ENCODE measurements at places on chromosomes 4 and X.
A peak's percentile ranks its signal among the peaks of the same experiment; 100 is the strongest.

DNA sequence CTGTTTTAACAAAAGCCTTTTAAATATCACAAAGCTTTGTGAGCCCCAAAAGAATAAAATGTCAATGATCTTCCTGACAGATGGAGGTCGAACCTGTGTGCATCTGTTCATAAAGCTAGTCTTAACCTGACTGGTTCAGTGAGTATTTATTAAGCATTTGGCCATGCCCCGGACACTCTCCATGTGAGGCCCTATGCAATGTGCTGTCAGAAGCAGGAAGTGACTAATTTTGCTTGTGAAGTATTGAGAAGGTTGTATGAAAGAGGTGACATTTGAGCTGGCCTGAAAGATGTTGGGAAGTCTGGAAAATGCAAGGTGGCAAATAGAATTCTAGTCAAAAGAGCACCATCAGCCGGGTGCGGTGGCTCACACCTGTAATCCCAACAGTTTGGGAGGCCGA, 171.4 kb downstream of the MSL3 start:
- DNase-seq, result no peak

DNA sequence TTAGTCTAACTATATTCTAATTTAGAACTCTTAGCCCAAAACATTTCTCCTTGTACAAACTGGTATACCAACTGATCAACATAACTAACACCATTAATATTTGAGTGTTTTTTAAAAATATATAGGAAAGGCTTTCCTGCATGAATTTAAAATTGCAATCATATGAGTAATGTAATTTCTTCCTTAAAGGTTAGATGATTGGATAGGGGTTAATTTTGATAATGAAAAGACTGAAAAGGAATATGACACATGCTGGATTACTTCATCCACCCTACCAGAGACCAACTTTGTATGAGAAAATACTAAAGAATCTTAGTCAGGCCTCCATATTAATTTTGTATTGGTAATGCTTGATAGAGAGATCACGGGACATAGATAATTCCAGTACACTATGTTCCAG, 25.1 kb upstream of the PLS3 start:
- DNase-seq, result no peak

DNA sequence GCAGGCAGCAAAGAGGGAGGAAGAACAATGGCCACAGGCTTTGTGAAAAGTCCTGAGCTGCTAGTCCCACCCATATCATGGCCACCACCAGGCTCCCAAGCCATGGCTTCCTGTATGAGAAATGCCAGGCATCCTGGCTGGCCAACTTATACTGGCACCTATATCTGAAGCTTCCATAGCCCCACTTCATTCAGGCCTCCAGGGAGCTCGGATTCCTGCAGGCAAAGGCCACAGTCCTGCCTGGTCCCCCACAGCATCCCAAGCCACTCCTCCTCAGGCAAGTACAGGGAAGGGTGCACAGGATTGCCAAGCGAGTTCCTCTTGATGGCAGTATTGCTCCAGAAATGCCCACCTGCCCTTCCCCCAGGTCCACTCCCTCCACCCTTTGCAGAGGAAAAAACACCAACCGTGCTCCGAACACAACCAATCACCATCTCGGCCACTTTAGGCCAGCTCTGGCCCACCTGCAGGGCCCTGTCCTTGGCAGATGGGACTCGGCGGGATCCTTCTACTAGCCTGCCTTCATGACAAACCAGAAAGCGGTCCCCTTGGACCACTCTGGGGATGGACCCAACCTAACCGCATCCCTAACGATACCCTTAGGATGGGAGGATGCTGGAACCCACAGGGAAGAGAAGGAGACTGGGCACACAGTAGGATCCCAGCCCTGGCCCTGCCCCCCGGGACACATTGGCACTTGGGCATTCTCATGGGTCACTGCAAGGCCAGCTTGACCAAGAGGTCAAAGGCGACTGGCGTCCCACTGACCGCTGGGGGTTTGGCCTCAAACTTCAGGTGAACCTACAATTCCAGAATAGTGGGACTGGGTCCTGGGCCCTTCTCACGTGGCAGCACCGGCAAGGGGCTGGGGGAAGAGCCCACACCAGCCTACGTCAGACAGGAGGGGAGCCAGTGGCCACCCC, 220.4 kb upstream of the AGTR2 start:
- no peak for DNase-seq

- DNase-seq, result no peak
These were observed 126.9 kb upstream of the GPRIN3 start for GRCh38 chr4:89434364-89434988.

GRCh38 chr4:157079441-157079840, 3.5 kb downstream of the GLRB start:
- no peak for DNase-seq

DNA sequence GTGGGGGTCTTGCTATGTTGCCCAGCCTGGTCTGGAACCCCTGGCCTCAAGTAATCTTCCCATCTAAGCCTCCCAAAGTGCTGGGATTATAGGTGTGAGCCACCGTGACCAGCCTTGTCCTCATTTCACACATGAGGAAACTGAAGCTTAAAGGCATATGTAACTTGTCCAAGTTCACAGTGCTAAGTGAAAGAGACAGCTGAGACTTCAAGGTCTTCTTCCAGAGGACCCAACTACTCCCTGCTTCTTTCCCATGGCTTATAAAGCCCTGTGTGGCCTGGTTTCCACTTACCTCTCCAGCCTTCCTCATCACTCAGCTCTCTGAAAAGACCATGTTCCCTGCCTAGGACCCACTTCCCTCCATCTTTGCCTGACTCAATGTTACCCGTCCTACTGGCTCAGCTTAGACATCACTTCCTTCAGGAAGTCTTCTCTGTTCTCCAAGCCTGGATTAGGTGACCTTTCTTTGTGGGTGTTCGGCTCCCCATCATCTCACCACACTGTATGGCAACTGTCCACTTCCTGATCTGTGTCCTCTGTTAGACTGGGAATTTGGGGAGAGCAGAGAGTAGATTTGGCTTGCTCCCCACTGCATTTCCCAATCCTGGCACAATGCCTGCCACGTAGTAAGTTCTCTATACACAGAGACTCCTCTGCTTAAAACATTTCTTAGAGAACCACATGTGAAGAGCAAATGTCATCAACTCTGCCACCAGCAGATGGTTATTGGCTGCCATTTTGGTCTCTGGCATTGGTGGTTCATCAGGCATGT, 30.4 kb upstream of the LAMP2 start:
- DNase-seq, result no peak

DNA sequence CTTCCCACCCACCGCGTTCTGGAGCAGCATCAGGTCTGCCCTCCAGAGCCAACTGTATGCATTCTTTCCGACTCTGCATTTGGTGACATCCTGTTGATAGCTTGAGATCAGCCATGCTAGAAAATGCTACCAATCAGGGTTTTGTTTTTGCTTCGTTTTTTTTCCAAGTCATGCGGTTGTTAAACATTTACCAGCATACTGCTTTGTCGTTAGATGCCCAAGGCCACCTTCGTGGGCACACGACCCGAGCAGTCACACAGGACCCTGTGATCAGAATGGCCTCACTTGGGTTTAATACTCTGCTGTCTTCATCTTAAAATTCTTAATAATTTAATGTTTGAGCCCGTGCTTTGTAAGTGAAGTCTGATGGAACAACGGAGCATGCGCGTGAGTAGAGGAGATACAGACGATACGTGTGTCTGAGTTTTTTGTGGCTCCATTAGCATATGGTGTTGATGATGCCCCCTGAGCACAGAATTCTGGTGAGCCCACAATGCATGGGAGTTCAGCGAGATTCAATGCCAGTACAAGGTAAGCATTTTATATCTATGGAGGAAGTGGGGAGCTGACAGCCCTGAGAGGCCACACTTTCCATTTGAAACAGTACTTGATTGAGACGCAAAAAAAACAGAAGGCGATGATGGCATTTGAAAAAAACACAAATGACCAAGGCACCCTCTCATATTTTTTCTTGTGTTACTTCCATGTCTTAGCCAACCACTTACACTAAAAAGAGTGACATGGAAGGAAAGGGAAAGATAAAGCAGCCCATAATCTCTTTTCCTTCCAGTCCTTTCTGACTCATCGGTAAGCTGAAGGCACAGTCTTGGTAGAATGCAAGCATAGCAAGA, 323.6 kb downstream of the BCOR start:
- no peak for DNase-seq

DNA sequence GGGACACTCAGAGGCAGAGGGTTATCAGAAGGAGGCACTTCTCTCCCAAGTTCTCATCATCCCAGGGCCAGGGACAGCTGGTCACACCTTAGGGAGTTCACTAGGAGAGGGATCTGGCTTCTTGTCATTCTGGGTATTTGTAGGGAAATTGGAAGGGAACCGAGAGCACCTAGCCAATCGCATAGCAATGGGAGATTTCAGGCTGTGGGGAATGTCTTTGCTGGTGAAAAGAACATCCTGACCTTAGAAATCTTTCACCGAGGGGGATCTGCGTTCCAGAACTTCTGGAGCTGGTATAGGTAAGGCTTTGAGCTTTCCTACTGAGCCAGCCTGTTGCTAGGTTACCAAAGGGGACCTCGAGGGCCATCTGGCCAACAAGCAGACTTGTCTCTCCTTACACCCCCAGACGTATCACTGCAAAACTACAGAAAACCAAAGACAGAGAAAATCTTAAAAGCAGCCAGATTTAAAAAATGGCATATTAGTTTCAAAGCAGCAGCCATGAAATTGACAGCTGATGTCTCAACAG, 6.8 kb downstream of the HTT-AS start:
- no peak for DNase-seq

GRCh38 chr4:153728660-153729059, 31.2 kb downstream of the RNF175 start:
- no peak for DNase-seq

DNA sequence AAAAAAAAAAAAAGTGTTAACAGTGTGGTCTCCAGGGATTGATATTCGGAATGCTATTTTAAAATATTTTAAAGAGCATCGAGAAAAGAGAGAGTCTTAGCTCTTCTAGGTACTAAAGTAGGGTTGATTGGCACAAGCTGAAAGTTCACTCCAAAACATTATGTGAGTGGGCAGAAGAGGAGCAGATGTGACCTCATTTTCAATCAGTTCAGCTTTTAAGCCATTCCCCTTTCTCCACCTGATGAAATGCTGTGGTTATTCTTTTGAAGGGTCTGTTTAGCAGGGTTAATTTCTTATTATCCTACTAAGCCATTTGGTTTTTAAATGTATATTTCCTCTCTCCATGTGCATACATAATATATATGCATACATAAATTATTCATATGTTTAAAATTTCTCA, 69.2 kb downstream of the GALNT7 start:
- DNase-seq, result no peak

DNA sequence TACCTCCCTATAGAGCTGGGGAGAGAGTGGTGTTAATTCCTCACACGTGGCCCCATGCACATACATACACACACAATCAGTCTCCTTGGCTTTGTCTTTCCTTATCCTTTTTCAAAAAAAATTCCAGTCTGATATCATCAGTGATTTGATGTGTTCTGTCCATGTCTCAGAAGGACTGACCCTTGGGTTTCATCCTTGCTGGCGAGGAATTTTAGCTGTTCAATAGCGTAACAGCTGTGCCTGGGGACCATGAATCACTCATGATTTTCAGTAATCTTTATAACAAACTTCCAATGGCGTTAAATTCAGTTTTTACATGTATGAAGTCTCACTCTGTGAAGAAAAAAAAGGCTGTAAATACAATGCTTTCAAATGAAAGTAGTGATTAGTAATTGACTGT, 204.6 kb downstream of the RBMX2 start:
- DNase-seq, result no peak

GRCh38 chrX:40099055-40099958, 1.5 kb upstream of the BCOR start:
- peak; percentile 68 for DNase-seq

DNA sequence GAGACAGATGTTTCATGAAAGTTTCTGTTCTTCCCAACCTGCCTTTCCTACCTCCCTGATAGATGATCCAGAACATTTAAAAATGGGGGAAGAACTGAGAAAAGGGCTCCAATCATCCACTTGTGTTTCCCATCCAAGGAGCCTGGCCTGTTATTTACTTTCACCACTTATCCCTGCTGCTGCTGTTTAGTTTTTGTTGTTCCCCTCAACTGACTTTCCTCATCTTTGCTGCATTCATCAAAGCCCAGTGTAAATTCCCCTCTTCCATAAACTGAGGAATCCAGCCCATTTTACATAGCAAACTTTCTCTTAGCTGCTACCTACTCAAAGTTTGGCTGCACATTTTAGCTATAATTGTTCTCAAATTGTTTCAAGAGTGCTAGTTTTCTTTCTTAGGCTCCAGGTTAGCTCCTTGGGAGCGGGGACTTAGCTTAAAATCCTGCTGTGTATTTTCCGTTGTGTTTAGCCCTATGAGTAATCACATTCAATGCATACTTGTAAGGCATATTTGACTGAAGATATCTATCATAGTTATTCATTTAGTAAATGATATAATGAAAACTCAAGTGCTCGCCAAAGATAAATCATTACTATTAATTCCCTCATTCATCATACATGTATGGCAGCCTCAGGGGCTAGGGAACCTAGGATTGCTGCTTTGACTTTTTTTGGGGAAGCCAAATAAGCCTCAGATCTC, 1.4 kb upstream of the PTPN13 start:
- no peak for DNase-seq

DNA sequence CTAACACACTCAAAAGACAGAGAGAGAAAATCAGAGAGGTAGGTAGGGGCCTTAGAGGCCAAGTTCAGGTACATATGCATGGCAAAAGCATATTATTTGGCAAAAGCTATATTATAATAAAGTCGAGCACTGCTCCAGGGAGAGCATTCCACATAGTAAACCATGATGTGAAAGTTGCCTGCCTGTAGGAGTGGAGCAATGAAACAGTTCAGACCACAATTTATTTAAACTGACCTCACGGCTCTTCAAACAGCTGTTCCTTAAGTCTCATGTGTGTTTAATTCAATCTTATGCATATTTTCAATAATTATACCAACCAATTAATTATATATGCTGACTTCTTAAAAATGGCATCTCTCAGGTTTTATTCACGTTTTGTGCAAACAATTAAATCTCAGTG, 3.3 kb downstream of the RFC1 start:
- DNase-seq, result no peak

- DNase-seq, result no peak
These were observed 15.5 kb downstream of the NUDT6 start for GRCh38 chr4:122906859-122907305.

- no peak for DNase-seq
These were observed 117.9 kb downstream of the CEP44 start for GRCh38 chr4:174401471-174402130.

DNA sequence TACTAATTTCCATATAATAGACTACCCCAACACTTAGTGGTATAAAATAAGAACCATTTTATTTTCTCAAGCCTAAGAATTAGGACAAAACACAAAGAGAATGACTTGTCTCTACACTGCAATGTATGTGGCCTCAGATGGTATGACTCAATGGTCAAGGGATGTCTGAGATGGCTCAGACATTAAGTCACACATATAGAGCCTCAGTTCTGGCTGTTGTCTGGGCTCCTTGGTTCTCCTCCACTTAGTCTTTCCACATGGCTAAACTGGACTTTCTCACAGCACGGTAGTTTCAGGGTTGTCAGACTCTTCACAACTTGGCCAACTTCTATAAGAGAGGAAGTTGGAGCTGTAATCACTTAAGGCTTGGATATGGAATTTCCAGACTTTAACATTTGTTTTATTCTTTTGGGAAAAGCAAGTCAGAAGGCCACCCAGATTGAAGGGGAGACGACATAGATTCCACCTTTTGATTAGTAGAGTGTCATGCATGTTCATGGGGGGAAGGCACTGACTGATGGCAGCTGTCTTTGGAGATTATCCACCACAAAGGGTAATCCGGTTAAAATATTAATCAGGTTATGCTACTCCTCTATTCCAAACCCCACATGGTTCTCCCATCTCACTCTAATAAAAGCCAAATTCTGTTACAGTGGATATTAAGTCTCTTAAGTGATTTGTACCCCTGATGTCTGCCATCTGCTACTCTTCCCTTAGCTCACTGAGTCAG, 9.4 kb downstream of the IL15 start:
- DNase-seq, result no peak

GRCh38 chr4:94574616-94575015, 122.9 kb downstream of the PDLIM5 start:
- DNase-seq, result no peak

Measured in adrenal gland (tissue), 19 donors.